ENCODE measurements at places on chromosomes 6 and 20. TPM values are rescaled to one million over a fixed set of nuclear protein-coding genes. Genes with fewer than 3 reads are reported as not detected.

GRCh38 chr6:147321260-147321659 lies 117.0 kb downstream of the STXBP5 start:
- no peak for DNase-seq

The VSTM2L gene
- total RNA-seq, result not detected

- DNase-seq, result no peak
These were observed 13.5 kb upstream of the TRAM2 start for GRCh38 chr6:52590152-52590891.

DNA sequence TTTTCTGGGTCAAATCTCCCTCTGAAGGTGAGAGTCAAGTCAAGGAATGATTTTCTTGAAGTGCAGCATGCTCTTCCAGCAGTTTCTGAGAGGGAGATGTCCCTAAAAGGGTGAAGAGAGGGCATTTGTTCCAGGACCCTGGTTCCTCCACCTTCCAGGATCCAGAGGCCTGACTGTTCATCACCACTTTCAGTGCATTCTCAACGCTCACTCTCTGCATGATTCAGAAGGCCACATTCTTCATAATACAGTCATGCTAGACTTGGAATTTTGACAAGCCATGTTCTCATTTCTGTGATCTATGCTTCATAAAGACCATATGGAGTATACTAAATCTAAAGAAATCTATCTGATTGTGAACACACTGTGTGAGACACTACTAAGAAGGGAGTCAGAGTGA lies 85.1 kb downstream of the PDE7B start:
- no peak for DNase-seq

GRCh38 chr6:111898452-111898851 lies 25.2 kb upstream of the FYN start:
- no peak for DNase-seq

- DNase-seq, result no peak
These were observed 450.3 kb upstream of the MAN1A1 start for GRCh38 chr6:119799596-119800509.
